Mammary epithelial cell (primary cell): ENCODE measurements at places on chromosomes 4 and X. TPM values are rescaled to one million over a fixed set of nuclear protein-coding genes. Genes with fewer than 3 reads are reported as not detected.

MAOB gene
- polyA plus RNA-seq = 2.4 TPM

CWH43 gene
- polyA plus RNA-seq = 0.61 TPM

TENM3 gene
- polyA plus RNA-seq = 24.5 TPM

PQBP1 gene
- polyA plus RNA-seq = 78.3 TPM

TRIM60 gene
- not detected for polyA plus RNA-seq

DNA sequence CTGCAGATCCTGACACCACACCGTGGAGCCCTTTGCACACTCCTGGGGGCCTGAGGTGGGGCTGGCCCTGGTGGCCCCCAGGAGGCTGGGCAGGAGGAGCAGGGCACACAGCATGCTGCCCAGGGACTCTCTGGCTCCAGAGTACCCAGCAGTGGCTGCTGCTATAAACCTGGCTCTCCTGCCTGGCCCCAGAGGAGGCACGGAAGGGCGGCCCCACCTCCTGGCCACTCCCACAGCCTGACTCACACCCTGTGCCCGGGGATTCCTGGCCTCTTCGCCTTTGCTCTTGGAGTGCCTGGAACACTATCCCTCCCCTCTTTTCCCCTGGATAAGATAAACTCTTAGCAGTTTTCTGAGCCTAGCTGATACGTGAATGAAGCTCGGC, at the start of gene PSAPL1:
TSS of gene PSAPL1 (minus strand) at position 165 of the 385 bp plus-strand sequence. CDS start at position 114, 51 bp downstream.
- peak; percentile 60 for DNase-seq

- no peak for DNase-seq
These were observed 79.5 kb upstream of the SLC4A4 start for GRCh38 chr4:71259280-71259679.
